ENCODE measurements at places on chromosomes 11 and 22.

GRCh38 chr11:104159356-104159755, 4.6 kb downstream of the PDGFD start:
- DNase-seq: no peak

- DNase-seq: no peak
Measured at GRCh38 chr22:29458551-29458950, 20.2 kb downstream of the RFPL1 start.

- no peak for DNase-seq
Measured at GRCh38 chr11:92436034-92436920, 211.7 kb downstream of the FAT3 start.

GRCh38 chr11:111334532-111335502, 36.5 kb downstream of the POU2AF3 start:
- DNase-seq: no peak

GRCh38 chr11:30388957-30389356, 66.1 kb downstream of the ARL14EP start:
- no peak for DNase-seq

DNA sequence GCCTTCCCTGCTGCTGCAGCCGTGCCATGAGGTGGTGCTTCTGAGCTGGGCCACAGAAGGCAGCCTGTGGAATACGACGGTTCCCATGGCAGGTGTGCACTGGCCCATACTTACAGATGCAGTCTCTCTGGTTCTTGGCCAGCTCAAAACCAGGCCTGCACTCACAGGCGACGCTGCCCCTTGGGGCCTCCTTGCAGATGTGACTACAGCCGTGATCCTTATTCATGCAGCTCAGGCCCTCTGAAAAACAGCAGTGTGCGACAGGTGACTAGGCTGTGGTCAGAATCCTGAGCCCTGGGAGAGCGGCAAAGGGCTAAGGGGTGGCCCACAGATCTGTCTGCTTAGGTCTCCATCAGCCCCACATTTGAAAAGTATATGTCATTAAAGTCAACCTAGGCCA, 22.1 kb downstream of the SCUBE2 start:
- no peak for DNase-seq

GRCh38 chr11:74775762-74776161, 27.1 kb downstream of the RNF169 start:
- peak; percentile 11 for DNase-seq

GRCh38 chr11:103584021-103584420, 452.4 kb upstream of the DDI1 start:
- DNase-seq: no peak

GRCh38 chr11:6390718-6391469, 620 bp downstream of the SMPD1 start:
- DNase-seq: no peak

DNA sequence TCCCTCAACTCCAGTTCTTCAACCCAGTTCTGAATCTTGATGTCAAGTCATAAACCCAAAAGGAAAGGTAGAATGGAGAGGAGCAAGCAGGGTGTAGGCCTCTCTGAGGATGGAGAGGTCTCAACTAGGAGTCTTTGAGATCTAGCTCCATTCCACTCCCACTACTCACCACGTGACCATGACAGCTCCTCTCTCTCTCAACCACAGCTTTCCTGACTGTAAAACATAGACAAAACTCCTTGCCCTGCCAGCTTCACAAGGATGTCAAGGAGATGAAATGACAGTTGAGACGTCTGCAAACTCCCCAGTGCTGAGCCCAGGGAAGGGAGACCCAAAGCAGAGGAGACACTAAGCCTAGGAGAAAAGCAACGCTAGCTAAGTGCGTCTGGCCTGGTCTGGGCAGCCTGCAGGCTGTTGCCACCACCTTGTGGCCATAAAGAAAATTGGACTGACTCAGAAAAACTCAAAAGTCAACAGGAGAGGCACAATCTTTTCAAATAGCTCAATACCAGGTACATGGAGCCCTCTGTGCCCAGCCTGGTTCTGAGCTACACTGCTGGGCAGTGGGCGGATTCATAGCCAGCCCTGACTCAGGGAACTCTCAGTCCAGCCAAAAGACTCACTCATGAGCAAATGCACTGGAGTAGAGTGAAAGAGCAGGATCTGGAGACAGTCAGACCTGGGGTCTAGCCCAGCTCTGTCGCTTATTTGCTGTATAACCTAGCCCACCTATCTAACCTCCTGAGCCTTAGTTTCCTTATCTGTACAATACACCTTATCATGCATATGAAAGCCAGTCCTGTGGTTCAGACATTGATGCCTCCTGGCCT, 3.4 kb downstream of the CLPB start:
- DNase-seq: peak; percentile 57

DNA sequence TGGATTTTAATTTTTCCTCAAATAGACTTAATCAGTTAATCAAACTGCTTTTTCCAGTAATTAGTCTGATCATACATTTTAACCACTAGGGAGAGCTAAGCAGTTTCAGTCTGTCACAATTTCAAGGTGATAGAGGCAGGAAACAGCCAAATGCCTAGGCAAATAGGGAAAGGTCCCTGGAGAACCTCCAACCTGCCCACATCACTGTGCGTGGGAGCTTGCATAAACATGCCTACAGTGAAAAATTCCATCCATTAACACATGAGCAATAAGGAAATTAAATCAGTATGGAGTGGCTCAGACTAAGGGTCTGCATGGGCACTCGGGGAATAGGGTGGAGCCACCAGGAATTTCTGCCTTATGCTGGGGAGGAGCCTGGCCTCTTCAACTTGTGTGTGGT, 74.6 kb downstream of the AASDHPPT start:
- peak; percentile 42 for DNase-seq

DNA sequence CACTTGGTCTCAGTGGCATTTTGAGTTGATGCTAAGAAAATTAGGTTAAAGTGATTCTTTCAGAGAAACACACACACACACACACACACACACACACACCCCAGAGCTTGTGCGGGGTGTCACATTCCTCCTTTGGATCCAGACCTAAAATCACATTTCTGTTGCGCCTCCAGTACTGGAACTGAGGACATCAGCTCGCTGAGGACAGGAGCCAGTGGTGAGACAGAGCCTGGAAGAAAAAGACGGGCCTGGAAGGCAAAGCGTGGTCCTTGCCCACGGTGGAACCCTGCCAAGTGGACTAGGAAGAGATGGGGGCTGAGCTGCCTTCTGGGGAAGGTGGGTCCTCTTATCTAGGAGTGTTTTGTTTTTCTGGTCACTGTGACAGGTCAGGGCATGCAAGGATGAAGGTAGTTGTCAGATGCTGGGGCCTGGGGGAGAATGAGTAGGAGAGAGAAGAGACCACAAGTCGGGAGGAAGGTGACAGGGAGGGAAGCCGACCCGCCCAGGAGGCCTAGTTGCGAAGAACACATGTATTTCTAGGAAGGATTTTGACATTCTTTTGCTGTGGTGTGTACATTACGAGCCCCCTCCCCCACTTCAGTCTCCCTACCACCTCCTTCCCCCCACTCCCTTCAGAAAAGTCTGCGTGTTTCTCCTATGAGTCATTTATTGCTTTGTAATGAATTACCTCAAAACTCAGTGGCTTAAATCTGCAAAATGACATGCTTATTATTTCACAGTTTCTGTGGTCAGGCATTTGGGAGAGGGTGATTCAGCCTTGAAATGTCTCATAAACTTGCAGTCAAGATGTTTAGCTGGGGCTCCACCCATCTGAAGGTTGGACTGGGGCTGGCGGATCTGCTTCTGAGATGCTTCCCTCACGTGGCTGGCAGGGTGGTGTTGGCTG, 4.8 kb upstream of the ELFN2 start:
- DNase-seq: peak; percentile 99

- DNase-seq: no peak
Measured at GRCh38 chr11:104731890-104732289, 166.4 kb downstream of the CASP12 start.

DNA sequence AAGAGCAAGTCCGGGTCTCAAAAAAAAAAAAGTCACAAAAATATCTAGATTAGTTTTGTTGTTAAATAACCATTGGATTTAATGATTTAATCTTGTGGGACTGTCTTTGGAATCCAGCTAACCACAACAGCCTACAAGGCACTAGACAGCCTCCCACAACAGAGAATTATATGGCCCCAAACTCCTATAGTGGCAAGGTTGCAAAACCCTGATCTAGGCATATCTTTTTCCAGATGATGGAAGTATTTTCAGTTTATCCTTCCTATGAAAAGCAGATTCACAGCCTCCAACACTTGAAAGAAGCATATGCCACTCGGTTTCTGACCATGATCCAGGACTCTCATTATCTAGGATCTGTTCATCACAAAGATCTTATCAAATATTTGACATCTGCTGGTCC, 5.4 kb upstream of the C11orf87 start:
- DNase-seq: no peak

DNA sequence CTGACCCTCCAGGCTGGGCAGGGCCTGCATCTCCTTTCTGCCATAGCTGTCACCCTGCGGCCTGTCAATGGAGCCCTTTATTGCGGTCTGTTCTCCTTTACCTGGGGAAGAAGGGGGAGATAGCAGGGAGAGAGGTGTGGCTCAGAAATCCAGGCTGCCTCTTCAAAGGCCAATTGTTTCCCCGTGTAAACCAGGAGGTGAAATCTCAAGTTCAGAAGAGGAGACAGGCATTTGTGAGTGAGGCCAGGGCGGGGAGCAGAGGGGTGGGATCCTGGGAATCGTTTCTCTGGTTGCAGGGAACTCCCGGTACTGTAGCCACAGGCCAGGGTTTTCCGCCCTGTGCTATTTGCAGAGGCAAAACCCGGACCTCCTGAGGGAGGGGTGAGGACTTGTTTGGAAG, 9.1 kb downstream of the DCPS start:
- DNase-seq: no peak

- DNase-seq: no peak
Measured at GRCh38 chr11:61352038-61352437, 9.6 kb downstream of the CYB561A3 start.

DNA sequence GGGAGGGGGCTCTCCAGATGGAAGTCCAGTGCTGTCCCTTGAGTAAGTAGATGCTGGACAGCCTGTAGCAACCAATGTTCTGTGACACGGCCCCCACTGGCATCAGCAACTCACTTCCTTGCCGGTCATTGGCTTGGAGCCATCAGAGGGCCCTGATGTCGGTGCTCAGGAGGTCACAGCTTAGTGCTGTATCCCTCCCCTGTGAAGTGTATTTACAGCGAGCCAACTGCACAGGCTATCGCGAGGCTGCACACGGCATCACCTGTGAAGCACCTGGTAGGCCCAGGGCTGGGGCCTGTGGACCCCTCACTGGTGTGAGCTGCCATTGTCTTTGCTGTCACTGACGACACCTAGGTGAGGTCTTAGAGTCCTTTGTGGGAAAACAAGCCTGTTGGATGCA, 13.4 kb upstream of the ACR start:
- DNase-seq: no peak

GRCh38 chr22:19915287-19915954, 26.2 kb upstream of the COMT start:
- DNase-seq: no peak

GRCh38 chr11:126864934-126865333, 135.6 kb downstream of the KIRREL3 start:
- no peak for DNase-seq

DNA sequence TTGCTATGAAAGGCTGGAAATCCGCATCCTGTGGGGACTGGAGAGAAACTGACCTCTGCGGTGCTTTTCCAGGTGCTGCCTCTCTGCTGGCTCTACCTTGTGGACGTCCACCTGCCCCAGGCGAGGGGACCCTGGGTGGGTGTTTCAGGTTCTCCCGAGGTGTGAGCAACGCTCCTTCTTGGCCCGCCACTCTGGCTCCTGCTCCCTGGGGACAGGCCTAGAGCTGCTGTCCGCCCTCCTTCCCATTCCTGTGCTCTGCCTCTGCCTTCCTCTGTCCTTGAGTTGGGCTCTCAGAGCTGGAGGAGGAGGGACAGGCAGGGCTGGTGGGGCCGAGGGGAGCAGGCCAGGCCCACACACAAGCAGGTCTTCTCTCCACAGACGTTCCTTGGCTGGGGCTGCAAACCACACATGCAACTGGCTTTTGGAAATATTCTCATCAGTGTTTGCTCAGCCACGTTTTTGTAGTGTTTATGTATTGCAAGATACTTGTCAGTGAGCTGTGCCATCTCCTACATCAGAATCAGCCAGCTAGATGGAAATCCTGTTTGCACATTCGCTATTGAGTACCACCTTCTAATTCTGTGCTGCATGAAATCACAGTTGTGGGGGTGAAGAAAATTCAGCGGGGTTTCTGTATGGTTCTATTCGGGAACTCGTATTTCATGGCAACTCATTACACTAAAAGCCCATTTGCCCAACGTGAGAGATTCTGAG, 1115.0 kb downstream of the BRD1 start:
- no peak for DNase-seq

DNA sequence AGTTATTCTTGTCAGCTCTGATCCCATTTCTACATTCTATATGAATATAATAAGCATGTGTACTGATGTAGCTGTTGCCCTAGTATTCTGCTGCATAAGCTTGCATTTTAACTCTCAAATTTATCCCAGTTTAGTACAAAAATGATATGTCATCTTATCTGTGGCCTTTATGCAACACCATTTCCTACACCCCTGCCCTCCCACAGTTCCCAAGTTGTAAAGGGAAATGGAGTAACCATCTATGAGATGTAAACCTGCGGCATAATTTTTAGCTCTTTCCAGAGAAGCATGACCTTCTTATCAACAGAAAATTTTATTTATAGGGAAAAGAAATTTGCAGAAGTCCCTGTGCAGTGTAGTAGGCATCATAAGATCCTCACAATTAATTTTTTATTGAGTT, 18.9 kb upstream of the CARD18 start:
- no peak for DNase-seq

DNA sequence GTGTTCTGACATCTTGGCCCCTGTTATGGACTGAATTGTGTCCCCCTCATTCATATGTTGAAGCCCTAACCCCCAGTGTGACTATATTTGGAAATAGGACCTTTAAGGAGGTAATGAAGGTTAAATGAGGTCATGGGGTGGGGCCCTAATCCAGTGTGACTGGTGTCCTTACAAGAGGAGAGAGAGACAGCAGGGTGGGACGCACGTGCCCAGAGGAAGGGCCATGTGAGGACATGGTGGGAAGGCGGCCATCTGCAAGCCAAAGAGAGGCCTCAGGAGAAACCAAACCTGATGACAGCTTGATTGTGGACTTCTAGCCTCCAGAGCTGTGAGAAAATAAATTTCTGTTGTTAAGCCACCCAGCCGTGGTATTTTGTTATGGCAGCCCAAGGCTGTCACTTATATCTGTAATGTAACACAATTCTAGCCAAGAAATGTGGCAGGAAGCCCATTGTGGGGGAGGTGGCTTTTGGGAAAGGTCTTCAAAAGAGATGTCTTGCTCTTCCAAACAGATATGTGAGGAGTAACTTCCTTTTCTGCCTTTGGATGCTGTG, 23.7 kb downstream of the SLC22A6 start:
- DNase-seq: no peak

GRCh38 chr11:21205205-21205604, 535.8 kb downstream of the NELL1 start:
- DNase-seq: no peak

- no peak for DNase-seq
Measured at GRCh38 chr11:112697391-112698178, 263.6 kb upstream of the NCAM1 start.

DNA sequence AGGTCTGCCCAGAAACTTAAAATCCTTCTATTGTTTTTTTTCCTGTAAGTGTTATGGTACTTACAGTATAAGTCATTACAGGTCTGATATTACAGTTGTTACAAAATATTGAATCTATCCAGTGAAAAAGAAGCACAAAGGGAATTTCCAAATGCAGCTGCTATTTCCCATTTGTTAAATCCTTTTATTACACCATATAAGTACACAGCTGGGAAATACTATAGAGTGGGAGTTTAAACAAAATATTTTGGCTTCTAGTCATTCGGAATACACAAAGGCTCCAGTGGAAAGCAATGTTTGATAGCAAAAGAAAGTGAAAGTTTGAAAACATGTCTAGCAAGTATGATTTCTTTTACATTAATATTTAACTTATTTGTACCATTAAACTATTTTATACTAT, 18.0 kb downstream of the SOX6 start:
- peak; percentile 13 for DNase-seq

GRCh38 chr22:36510384-36510783, 3.5 kb upstream of the FOXRED2 start:
- DNase-seq: no peak
